ENCODE measurements at places on chromosomes 12 and 14.
A peak's percentile ranks its signal among the peaks of the same experiment; 100 is the strongest.

GRCh38 chr14:36176524-36176923 is at the start of gene PTCSC3:
TSS of gene PTCSC3 (minus strand) at chr14:36176722.
- DNase-seq: no peak

DNA sequence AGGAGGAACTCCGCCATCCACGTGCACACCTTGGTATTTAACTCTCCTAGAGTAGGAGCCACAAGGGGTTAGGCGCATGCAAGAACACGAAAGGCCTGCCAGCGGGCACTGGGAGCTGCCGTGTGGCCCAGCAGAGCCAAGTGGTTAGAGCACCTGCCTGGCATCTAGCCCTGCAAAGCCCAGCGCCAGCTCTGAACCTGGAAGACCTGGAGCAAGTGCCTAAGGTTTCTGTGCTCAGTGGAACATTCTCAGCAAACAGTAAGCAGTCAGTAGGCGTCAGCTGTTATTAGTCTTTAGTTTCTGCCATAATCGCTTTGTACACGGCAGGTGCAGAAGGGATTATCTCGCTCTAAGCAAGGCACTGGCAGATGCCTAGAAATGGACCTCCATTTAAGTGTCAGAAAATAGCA is 55.4 kb downstream of the SETD3 start:
- no peak for DNase-seq

GRCh38 chr12:64273527-64274403 is 51.7 kb upstream of the KICS2 start:
- peak; percentile 57 for DNase-seq

GRCh38 chr14:102295270-102295669 is 9.7 kb downstream of the MOK start:
- no peak for DNase-seq

GRCh38 chr12:28933176-28933575 is 215.9 kb upstream of the FAR2 start:
- no peak for DNase-seq

Data from iPS DF 19.7 (cell line).